Activated naive CD8-positive, alpha-beta T cell treated with anti-CD3 and anti-CD28 coated beads, Interleukin-2, amount 50 U/mL, for 24 hours (primary cell): ENCODE measurements at places on chromosomes 11 and 22.
A peak's percentile ranks its signal among the peaks of the same experiment; 100 is the strongest.

DNA sequence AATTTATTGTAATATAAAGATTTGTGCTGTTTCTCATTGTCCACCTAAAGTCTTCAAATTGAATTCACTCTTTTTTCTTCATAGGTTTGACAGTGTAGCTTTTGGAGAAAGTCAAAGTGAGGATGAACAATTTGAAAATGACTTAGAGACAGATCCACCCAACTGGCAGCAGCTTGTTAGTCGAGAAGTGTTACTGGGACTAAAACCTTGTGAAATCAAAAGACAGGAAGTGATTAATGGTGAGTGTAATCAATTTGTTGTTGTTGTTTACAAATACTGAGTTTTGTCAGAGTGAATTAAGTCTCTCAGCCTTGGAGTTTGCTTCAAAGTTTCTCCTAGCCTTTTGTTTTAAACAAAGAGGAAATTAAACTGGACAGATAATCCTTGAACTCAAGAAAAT is 53.6 kb upstream of the GRIK4 start:
- no peak for DNase-seq
- H3K27ac ChIP-seq: no peak overlapping the region
- no peak overlapping the region for H3K4me3 ChIP-seq
- no peaks in the 10 kb centered on the region for H3K4me1 ChIP-seq

DNA sequence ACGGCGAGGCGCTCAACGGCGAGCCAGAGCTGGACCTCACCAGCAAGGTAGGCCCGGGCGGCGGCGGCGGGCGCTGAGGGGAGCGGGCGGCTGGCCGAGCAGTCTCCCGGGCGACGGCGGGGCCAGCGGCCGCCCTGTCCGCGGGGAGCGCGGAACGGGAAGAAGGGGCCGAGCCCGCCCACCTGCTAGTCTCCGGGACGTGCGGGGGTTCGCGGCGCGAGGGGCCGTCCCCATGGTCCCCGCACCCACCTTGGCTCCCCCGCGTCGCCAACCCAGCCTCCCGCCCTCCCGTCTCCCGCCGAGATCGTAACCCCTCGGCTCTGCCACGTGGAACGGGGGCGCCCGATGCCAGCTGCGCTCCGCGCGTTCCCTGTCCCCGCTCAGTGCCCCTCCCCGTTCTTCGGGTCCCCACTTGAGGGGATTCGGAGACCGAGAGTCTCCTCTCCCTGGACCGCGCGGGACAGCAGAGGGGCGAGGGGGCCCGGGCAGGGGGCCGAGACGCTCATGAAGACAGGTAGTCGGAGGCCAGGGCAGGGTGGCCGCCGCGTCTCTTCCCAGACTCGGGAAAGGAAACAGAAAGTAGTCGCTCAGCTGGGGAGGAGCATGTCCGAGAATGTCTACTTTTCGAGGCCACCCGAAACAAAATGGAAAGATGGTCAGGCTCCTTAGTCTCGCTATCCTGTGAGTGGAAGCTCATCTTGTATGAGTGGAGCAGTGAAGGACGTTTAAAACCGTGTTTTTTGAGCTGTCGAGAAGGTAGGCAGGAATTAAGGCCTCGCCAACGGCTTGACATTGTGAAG is 557 bp downstream of the GTPBP1 start:
- peak overlapping the region; percentile 94 for H3K4me3 ChIP-seq
- H3K36me3 ChIP-seq: peaks cover 40% of the 10 kb centered on the region
- peak overlapping the region; percentile 89 for H3K27ac ChIP-seq
- peak; percentile 50 for DNase-seq
- H3K4me1 ChIP-seq: peaks cover 66% of the 10 kb centered on the region

- H3K27ac ChIP-seq: no peak within 1 kb of the TSS
- no peaks in the 10 kb centered on the region for H3K36me3 ChIP-seq
- peaks cover 2% of the 10 kb centered on the region for H3K4me1 ChIP-seq
- peak; percentile 88 for DNase-seq
- no peak within 1 kb of the TSS for H3K4me3 ChIP-seq
Measured at GRCh38 chr22:22558972-22559603, at the start of gene PRAME. TSS of gene PRAME (minus strand) at chr22:22559265. CDS start at chr22:22556832, 2,433 bp downstream.

DNA sequence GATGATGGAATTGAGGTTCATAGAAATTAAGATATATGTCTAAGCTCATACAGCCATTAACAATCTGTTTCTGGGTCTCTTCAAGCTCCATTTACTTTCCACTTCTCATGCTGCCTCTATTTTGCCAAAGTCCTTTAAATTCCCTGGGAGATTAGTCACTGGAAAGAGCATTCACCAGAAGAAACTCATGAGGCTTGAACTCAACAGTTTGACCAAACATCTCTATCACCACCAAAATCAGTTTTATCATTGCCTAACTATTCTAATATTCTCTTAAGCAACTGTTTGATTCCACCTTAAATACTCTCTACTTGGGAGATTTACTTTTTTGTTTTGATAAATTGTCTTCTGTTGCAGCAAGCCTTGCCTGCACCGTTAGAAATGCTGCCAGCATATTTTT is 881.3 kb downstream of the KCNA4 start:
- H3K4me1 ChIP-seq: no peaks in the 10 kb centered on the region
- H3K27ac ChIP-seq: no peak overlapping the region
- no peaks in the 10 kb centered on the region for H3K36me3 ChIP-seq
- no peak overlapping the region for H3K4me3 ChIP-seq
- no peak for DNase-seq

GRCh38 chr11:97610000-97610399 is 1220.2 kb downstream of the JRKL start:
- DNase-seq: no peak
- no peaks in the 10 kb centered on the region for H3K4me1 ChIP-seq
- no peaks in the 10 kb centered on the region for H3K36me3 ChIP-seq
- no peaks in the 10 kb centered on the region for H3K27me3 ChIP-seq

DNA sequence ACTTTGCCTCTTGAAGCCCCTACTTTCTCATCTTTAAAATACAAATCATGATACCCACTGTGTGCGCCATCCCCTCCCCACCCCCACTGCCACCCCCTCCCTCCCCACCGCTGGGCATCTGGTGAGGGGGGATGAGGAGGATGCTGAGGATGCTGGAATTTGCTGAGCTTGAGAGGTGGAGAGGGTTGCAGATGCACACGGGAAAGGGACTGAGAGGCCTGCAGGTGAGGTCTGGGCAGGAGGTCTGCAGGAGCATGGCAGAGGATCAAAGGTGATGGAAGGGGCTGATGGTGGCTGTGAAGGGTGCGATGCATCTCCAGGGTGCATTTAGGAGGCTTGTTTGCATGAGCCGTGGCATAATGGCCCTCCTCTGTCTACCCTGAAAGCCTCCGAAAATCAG is 7.6 kb upstream of the TBC1D22A start:
- H3K4me1 ChIP-seq: peaks cover 26% of the 10 kb centered on the region
- no peaks in the 10 kb centered on the region for H3K27me3 ChIP-seq
- no peak overlapping the region for H3K27ac ChIP-seq

DNA sequence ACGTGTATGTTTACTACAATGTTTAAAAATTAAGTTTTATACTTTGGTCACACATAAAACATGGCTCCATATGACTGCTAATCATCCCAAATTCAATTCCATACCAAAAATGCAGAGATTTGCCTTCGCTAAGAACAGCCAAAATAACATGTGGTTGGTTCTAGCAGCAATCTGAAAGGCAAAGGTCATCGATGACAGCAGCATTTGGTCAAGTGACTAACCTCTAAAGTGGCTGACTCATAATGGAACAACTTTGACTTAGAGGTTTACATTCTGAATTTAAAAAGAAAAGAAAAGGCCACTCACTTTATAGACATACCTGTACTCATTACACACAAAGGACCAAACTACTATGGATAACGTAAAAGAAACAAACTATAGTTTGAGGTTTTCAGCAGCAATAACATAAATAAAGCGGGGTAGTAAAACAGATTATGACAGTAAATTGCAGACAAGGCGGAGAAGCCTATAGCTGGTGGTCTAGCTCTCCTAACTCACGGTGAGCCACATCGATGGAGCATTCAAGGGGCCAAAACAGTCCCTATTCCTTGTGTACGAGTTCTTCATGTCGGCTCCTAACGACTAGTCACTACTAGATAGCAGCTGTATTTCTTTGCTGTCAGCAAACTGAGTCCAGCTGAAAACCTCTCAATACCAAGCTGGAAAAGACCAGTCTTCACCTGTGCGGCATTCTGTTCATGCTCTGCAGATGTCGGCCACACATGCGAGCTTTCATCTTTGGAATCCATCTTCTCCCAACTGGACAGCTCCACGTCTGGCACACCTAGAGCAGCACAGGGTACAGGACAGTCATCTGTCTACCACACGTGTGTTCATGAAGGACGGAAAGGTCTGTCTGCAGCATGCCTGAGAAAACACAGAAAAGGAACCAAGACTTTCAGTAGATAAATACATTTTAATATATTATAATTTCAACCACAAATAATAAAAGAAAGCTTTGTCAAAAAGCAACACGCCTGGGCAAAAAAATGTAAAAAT is 42.1 kb downstream of the PRDM10 start:
- H3K27me3 ChIP-seq: no peaks in the 10 kb centered on the region
- peaks cover 20% of the 10 kb centered on the region for H3K36me3 ChIP-seq
- peak overlapping the region; percentile 56 for H3K27ac ChIP-seq
- H3K4me3 ChIP-seq: no peak overlapping the region

GRCh38 chr11:9858822-9859221 is 194.9 kb downstream of the SWAP70 start:
- peaks cover 44% of the 10 kb centered on the region for H3K4me1 ChIP-seq
- DNase-seq: no peak
- peak overlapping the region; percentile 90 for H3K27ac ChIP-seq
- no peaks in the 10 kb centered on the region for H3K27me3 ChIP-seq
- H3K4me3 ChIP-seq: no peak overlapping the region

GRCh38 chr11:99370549-99371216 is 349.9 kb downstream of the CNTN5 start:
- DNase-seq: no peak
- H3K27ac ChIP-seq: no peak overlapping the region
- no peak overlapping the region for H3K4me3 ChIP-seq
- H3K27me3 ChIP-seq: no peaks in the 10 kb centered on the region
